ENCODE measurements at places on chromosomes 5 and 9.

GRCh38 chr9:124202447-124202971, 55.2 kb upstream of the NEK6 start:
- no peak for DNase-seq

DNA sequence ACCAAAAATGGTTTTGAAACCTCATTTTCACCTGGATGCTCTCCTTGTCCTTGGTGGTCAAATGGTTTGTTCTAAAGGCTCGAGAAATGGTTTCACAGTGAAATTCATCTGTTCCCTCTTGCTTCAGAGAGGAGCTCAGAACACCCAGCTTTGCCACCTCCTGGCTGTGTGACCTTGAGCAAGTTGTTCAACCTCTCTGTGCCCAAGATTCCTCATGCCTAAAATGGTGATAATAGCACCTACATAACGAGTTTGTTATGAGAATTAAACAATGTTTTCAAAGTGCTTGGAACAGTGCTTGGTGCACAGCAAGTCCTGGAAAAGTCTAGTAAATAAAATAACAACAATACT, 6.5 kb upstream of the GADD45G start:
- no peak for DNase-seq

- no peak for DNase-seq
Measured at GRCh38 chr9:87601176-87601575, 103.5 kb downstream of the DAPK1 start.

- no peak for DNase-seq
Measured at GRCh38 chr5:27353540-27353939, 315.2 kb upstream of the CDH9 start.

- no peak for DNase-seq
Measured at GRCh38 chr5:55885359-55885758, 34.2 kb downstream of the IL31RA start.

DNA sequence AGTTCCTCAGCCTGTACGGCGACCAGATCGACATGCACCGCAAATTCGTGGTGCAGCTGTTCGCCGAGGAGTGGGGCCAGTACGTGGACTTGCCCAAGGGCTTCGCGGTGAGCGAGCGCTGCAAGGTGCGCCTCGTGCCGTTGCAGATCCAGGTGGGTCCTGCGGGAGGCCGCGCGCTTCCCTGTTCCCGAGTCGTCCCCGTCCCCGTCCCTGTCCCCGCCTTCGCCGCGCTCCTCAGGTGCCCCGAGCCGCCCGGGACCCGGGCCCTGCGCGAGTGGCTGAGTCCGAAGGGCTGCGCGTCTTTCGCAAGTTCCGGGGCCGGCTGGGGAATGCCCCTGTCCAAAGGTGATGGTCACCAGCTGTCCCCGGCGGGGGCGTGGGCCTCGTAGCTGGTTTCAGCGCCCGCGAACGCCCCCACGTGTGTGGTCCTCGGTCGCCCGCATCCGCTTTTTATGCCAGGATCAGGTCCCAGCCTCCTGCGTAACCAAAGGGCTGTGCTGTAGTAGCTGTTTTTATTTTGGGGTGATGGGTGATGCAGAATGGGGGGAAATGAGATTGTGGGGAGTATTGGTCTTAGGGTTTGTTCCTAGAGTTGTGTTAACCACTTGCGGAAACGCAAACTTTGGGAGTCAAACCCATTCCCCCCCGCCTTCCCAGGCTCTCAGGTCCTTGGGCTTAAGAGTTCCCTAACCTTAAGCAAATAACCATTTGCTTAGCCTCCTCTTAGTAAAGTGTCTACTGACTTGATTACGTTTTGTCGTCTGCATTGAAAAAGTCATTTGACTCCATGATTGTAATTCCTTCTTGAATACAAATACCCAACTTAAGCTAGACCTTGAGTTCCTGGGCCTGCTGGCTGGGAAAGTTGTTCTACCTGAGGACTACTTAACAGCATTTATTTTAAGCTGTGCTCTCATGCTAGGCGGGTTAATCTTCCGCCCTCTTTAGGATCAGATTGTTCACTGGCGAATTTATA, 663 bp downstream of the ISOC1 start:
- no peak for DNase-seq

- no peak for DNase-seq
Measured at GRCh38 chr5:66450237-66450636, 146.0 kb upstream of the MAST4 start.

- DNase-seq, result no peak
Measured at GRCh38 chr5:61784341-61784740, 452.3 kb downstream of the ZSWIM6 start.

GRCh38 chr9:127417131-127418036, 6.8 kb upstream of the ZNF79 start:
- peak; percentile 75 for DNase-seq

DNA sequence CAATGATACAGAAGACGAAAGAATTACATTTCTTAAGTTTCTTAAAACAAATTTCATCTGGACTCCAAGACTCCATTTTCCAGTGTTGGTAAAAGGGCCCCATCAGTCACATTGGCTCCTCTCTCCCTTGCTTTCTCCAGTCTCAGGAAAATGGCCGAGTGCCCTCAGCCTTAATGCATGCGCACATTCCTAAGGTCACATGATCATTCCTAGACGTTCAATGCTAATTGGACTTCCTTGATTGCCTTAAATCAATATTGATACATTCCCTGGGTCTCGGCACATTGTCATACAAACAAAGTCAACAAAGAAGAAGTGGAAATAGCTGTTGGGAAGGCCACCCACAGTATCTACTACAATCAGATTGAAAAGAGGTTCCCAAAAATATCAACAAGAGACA, 413.6 kb upstream of the GRAMD2B start:
- DNase-seq, result no peak

DNA sequence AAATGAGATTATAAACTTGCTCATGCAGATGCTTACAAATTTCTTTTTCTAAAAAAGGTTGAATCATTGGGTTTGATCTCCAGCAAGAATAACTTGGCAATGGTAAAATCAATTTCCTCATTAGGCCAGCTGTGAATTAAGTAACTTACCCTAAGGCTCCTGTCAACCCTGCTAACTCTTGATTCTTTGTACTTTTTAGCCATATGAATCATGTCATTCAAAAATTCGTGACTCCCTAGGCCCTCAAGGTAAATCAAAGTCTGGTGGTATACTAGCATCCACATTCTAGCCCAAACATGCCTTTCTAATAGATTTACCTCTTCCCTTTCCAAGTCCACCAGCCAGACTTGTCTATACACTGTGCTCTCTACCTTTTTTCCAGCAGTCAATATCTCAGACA, 420.8 kb upstream of the BRINP1 start:
- no peak for DNase-seq

DNA sequence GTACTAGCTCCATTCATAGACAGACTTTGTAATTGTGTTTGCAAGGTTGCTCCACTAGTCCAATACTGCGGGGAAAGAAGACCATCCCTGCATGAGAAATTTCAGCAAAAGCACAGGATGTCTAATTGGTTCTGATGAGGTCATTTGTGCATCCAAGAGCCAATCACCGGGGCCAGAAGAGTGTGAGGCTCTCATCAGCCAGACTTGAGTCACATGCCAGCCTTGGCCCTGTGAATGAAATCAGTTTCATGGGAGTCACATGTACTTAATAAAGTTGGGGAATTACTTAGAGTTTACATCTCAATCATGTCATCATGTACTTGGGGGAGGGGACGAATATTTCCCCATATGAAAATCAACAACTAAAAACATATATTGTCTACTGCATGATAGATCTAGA, 1236.0 kb downstream of the MAT2B start:
- DNase-seq, result no peak

DNA sequence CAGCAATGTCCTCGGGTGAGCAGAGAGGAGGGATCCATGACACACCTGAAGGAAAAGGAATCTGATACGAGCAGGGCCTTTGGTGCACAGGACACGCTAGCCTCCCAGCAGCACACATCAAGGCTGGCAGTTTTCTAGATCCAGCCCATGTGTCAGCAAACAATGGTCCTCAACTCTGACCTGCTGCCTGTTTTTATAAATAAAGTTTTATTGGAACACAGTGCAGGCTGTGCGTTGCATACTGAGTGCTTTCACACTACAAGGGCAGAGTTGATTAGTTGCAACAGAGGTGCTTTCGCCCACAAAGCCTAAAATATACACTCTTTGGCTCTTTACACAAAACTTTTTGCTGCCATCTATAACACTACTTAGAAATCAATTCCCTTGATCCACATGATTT, 147.1 kb downstream of the MYO10 start:
- DNase-seq, result no peak

- no peak for DNase-seq
Measured at GRCh38 chr5:465591-466403, 22.8 kb downstream of the EXOC3 start.

DNA sequence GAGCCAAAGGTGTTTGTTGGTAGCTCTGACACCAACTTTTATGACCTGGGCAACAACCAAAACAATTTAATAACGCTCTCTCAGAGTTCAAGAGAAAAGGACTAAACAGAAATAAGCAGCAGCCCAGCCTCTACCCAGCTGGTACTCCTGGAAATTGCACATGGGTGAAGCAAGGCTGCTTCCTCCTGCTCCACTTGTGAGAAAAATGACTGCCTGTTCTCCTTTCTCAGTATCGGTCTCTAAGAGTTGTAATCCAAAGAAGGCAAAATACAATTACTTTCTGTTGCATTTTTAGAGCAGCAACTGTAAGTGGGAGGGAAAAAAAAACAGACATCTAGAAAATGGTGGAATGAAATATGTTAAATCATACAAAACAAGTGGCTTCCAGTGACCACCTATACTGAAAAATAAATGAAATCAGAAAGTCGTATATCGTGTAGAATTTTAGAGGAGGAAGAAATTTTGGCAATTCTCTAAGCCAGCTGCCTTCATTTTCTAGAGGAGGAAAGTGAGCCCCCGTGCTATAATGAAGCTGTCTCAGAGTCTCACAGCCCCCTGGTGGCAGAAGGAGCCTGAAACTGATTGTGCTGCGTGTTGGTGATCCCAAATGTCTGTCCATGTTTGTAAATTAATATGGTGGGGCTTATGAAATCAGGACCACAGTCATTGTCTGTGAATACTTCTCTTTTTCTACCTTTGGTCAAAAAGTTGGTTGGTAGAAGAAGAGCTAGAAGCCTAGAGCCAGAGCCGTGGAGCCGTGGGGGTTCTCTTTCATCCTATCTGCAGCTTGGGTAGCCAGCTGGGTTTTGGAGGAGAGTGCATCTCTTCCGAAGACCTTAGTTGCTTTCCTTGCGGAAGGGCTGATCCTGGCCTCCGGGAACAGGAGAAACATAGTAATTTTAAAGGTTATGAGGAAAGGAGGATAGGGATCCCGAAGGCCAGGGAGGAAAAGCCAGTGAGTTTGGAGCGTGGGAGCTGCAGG, 139.9 kb downstream of the PIP5K1B start:
- DNase-seq, result no peak

DNA sequence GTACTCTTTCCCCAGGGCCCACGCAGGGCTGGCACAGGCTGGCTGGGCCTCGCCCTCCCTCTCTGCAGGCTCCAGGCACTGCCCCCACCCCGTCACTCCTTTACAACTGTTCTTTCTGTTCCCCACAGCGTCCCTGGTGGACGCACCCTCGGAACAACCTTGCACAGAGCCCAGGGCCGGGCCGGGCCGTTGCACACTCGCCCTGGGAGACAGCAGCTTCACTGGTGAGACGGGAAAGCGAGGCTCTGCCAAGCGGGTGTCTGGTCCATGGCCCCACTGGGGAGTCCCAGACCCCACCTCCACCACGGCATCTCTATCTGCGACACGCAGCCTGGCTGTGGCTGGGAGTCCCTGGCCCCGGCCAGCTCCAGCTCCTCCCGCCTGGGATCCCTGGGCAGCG, 18.4 kb upstream of the QSOX2 start:
- no peak for DNase-seq

GRCh38 chr5:34053133-34053532, 10.1 kb upstream of the C1QTNF3 start:
- peak; percentile 85 for DNase-seq

- DNase-seq, result no peak
Measured at GRCh38 chr5:9151684-9152427, 394.0 kb downstream of the SEMA5A start.

DNA sequence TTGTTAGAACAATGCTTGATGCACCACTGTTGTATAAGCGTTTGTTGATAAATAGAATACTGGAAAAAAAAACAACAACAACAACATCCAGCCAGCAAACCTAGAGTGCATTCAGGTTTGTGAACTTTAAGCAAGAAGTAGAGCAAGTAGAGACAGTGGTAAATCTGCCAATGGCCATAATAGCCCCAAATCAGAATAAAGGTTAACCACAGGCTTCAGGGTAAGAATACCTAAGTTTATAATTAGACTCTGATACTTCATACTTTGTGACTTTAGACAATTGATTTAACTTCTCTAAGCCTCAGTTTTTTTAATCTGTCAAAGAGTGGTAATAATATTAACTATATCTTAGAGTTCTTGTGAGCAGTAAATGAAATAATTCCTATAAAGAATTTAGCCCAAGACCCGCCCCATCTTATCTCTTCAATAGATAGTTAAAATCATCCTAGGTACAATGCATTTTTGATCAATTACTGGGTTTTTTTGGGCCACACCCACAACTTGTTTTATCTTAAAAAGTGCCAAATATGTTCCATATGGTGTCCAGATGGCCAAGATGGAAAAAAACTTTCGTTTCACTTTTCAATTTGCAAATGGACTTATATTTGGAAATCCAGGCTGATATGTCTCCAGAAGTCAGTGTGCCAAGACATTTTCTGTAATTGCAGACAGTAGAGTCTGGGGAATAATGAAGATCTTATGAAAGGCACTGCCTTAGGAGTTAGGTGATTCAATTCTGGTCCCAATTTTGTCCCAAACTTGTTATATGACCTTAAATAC, 24.5 kb upstream of the DPYSL3 start:
- no peak for DNase-seq

GRCh38 chr5:111135363-111135762, 43.2 kb downstream of the WDR36 start:
- no peak for DNase-seq

DNA sequence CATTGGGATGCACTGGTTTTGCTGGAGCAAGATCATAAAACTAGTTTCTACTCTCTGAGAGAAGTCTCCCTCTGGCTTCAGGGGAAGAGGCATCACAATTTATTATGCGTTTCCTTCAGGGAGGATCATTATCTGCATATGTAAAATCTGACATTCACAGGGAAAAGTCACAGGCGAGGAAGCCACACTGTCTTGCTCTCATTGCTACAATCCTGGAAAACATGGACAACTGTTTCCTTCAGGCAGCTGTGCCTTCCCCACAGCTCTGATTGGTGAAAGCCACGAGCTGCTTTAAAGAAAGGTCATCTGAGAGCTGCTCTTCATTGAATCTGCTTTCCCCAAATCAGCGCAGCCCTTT, 397.8 kb downstream of the MED10 start:
- no peak for DNase-seq

DNA sequence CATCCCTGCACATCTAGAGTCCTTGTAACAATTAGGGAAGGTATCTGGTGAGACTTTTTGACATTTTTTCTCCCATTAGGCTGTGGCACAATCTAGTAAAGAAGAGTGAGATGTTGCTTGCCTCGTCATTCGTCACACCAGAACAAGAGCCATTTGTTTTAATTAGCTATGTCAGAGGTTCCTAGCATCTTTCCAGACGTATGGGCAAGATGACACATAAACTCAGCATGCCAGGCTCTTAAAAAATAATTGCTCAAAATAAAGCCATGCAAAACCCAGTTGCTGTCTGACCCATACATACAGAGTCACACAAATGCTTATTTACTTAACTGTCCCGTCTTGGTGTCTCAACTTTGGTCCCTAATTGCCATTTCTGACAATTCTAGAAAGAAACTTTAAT, 125.9 kb downstream of the TRPM3 start:
- no peak for DNase-seq

Data from BJ (cell line).